ENCODE measurements at places on chromosomes 16 and 17. TPM values are rescaled to one million over a fixed set of nuclear protein-coding genes. Genes with fewer than 3 reads are reported as not detected.

The GRB2 gene
- total RNA-seq, result 90.4 TPM

The PPM1E gene
- total RNA-seq, result 0.22 TPM

The BRICD5 gene
- 9.9 TPM for total RNA-seq

The ZNF469 gene
- 2.9 TPM for total RNA-seq

The P2RX1 gene
- total RNA-seq, result 7.3 TPM

The HOXB3 gene
- 25.6 TPM for total RNA-seq

The NLRC3 gene
- 1.6 TPM for total RNA-seq

The KRT33B gene
- total RNA-seq, result not detected

The PERCC1 gene
- not detected for total RNA-seq

The SLFN12 gene
- 17.2 TPM for total RNA-seq

The TBC1D3I gene
- 0.36 TPM for total RNA-seq

The NGFR gene
- total RNA-seq, result 291 TPM

The MFAP4 gene
- 115 TPM for total RNA-seq

The TRIM72 gene
- 0.40 TPM for total RNA-seq

The TOP2A gene
- total RNA-seq, result 1.4 TPM

The GPRC5C gene
- 62.9 TPM for total RNA-seq

The TOX3 gene
- total RNA-seq, result 0.36 TPM

The CEP295NL gene
- 16.7 TPM for total RNA-seq

The TEX19 gene
- not detected for total RNA-seq

The CIITA gene
- total RNA-seq, result 51.9 TPM

The CLN3 gene
- total RNA-seq, result 26.8 TPM

The SLC7A6OS gene
- 22.9 TPM for total RNA-seq

The DNAH9 gene
- total RNA-seq, result 0.98 TPM

The TPSAB1 gene
- total RNA-seq, result 11.5 TPM

The TGFB1I1 gene
- total RNA-seq, result 66.3 TPM

The OTOA gene
- total RNA-seq, result 0.31 TPM

The RHBDL3 gene
- 1.1 TPM for total RNA-seq

The SRCIN1 gene
- 4.5 TPM for total RNA-seq

The CTRL gene
- total RNA-seq, result 0.98 TPM

The NPIPA2 gene
- total RNA-seq, result 9.8 TPM

The KIF18B gene
- 0.40 TPM for total RNA-seq

The NT5M gene
- 3.9 TPM for total RNA-seq

The BAIAP2 gene
- 50.9 TPM for total RNA-seq

The NPW gene
- 0.36 TPM for total RNA-seq

The LDHD gene
- total RNA-seq, result 12.1 TPM

The SUMO2 gene
- total RNA-seq, result 296 TPM

The MAP3K14 gene
- total RNA-seq, result 19.1 TPM

The SCNN1G gene
- not detected for total RNA-seq

The UNC13D gene
- total RNA-seq, result 30.9 TPM

The GPR139 gene
- total RNA-seq, result not detected

The DNAAF1 gene
- 1.4 TPM for total RNA-seq

The KCNJ2 gene
- total RNA-seq, result 11.9 TPM

The MKS1 gene
- 18.7 TPM for total RNA-seq

The KRTAP4-9 gene
- not detected for total RNA-seq

The PRR35 gene
- not detected for total RNA-seq

The NLRP1 gene
- total RNA-seq, result 51.4 TPM
